ENCODE measurements at places on chromosomes 7 and 10.
A peak's percentile ranks its signal among the peaks of the same experiment; 100 is the strongest.

- no peak for DNase-seq
Measured at GRCh38 chr7:99699946-99700345, 20.1 kb upstream of the CYP3A5 start.

DNA sequence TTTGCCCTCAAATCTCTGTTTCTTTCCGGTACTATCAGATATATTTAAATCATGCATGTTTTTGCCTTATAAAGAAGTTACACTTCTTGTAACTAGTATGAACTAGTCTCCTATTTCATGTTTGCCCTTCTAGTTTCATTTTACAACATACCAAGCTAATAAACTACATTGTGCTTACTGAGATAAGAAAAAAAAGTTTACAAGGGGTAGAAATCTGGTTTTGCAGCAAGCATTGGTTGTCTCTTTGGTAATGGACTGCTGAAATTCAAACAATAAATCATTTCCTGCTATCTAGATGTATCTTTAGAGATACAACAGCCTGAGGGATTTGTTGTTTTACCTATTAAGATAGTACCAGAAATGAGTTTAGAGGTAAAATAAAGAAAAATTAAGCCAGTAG lies 18.8 kb downstream of the PTTG1IP2 start:
- no peak for DNase-seq

GRCh38 chr10:99296605-99297004 lies 32.6 kb upstream of the CNNM1 start:
- DNase-seq, result no peak

DNA sequence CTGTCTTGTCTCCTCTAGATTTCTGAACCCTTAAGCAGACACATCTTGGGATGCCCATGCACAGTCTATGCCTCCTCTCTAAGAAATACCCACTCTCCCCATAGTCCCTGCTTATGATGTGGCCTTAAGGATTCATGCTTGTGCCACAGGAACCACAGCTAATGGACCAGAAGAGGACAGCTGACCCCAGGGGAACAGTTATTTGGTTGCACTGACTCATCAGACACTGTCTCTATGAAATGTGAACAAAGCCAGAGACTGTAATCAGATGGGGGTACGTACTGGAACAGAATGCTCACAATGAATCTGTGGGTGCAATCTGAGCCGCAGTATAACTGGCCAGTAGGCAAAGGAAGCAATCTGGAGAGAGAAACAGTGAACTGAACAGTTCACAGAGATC lies 121.9 kb downstream of the USP6NL start:
- no peak for DNase-seq

DNA sequence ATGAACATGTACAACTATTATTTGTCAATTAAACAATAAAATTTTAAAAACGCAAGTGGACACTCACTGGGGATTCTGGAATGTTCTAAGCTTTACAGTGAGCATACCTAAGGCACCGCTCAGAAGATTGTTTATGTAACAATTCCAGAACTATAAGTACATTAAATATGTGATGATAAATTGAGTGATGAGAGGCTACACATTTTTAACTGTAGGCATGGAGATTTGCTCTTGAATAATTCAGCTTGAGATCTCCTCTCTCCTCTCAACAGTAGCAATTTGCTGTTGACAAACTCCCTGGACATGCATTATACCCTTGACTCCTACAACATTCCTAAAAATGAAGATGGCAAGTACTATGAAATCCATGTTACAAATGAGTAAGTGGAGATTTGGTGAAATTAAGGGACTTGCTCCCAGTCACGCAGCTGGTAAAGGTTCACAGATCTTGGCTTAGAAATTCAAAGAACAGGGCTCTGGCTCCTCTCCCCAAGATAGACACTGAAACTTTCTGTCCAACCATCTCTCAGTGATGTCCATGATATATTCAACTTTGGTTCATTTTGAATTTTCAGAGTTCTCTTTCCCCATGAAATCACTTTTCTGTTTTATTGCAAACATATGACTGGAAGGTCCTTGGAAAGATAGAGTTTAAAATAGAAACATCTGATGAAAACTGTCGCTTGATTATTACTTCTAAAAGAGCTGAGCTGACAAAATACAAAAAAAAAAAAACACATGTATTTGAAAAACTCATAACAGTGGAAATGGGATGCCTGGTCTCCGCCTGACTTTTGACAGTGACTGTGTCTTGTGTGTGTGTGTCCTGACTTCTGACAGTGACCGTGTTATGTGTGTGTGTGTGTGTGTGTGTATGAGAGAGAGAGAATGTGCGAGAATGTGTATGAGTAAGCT lies 488.3 kb downstream of the TNS3 start:
- DNase-seq, result no peak

- peak; percentile 83 for DNase-seq
Measured at GRCh38 chr10:133258818-133259601, 17.7 kb downstream of the ADAM8 start.

GRCh38 chr7:14761510-14762296 lies 140.8 kb downstream of the DGKB start:
- no peak for DNase-seq

DNA sequence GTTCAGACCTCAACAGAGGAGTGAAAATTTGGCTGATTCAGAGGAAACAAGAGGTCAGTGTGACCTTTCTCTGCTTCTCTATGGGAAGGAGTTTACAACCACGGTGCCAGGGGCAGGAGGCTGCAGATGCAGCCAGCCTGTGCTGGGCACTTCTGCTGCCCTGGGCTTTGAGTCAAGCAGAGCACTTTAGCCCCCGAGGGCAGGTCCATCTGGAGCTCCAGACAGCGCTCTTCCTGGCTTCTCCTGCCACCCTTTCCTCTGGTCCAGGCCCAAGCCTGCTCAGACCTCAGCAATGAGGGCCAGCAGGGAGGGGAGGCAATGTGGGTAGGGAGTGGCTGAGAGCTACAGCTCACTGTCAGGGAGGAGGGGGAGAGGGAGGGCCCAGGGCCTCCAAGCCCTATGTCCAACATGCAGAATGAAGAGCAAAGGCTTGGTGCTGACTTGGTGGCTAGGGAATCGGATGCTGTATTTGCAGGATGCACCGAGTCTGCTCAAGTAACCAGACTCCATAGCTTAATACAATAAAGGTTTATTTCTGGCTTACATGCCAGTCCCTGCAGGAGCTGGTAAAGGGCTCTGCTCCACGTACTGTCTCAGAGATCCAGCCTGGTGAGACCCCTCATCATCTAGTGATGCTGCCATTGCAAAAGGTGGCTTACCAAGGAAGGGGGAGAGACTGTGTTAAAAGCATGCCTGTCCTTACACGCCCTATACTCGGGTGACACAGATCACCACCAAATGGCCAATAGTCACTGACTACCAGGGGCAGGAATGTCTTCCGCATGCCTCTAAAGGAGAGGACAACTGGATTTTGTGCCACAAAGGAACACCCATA lies 481.6 kb downstream of the RPS24 start:
- DNase-seq, result no peak

DNA sequence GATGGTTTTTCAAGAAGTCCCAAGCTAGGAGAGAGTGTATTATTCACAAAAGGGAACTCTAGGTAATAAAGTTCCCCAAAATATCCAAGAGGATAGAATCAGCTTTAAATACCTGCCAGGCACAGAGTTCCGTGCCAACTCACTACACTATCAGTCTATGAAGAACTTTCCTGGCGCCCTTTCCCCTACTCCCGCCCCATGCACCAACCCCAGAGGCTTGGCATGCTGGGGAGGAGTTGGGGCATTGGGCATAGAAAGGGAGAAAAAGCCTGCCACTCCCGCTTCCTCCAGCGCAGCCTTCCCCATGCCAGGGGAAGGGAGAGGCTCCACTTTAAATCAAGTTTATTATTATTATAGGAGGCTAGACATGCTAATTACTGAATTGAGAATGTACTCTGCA lies 54.9 kb downstream of the ZNF800 start:
- DNase-seq, result no peak

- DNase-seq, result no peak
Measured at GRCh38 chr7:80347173-80347572, 164.7 kb downstream of the GNAT3 start.

DNA sequence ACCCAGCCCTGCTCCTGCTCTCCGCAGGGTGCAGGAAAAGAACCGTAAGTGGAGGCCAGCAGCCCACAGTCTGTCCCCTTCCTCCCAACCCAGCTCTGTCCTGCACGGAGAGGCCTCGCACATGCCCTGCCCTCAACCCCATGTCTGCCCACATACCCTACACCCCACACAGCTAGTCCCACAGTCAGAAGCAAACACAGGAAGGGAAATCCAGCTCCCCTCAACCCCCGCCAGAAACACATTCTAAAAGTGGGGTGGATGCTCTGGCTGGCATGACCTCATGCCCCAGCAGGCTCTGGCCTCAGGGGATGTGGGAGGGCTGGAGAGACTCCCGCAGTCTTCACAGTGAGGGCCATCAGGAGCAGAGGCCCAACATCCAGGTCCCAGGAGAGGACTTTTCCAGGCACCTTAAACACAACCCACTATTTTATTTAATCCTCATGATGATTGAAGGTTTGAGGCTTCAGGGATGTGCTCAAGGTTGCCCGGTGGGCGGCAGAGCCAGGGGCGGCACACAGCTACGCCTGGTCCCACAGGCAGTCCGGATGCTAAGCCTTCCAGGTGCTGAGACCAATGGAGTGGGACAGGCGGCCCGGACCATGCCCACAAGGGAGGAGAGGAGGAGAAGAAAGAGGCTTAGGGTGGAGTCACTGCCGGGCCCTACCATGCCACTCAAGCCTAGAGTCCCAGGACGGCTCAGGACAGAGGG lies 29.9 kb downstream of the CALML5 start:
- no peak for DNase-seq

- no peak for DNase-seq
Measured at GRCh38 chr7:3821488-3821887, 520.4 kb downstream of the SDK1 start.

- DNase-seq, result no peak
Measured at GRCh38 chr7:120207037-120207436, 65.9 kb upstream of the KCND2 start.

GRCh38 chr7:52143219-52143618 lies 826.6 kb upstream of the COBL start:
- no peak for DNase-seq

- no peak for DNase-seq
Measured at GRCh38 chr7:128167042-128167701, 73.9 kb upstream of the LEP start.

GRCh38 chr7:45869426-45869825 lies 3.5 kb downstream of the CCDC201 start:
- DNase-seq, result no peak

GRCh38 chr10:14608381-14609001 lies 166.2 kb downstream of the FAM107B start:
- no peak for DNase-seq

- DNase-seq, result no peak
Measured at GRCh38 chr7:4613846-4614548, 68.1 kb upstream of the FOXK1 start.

- DNase-seq, result no peak
Measured at GRCh38 chr7:128115821-128116723, 84.8 kb upstream of the LRRC4 start.

DNA sequence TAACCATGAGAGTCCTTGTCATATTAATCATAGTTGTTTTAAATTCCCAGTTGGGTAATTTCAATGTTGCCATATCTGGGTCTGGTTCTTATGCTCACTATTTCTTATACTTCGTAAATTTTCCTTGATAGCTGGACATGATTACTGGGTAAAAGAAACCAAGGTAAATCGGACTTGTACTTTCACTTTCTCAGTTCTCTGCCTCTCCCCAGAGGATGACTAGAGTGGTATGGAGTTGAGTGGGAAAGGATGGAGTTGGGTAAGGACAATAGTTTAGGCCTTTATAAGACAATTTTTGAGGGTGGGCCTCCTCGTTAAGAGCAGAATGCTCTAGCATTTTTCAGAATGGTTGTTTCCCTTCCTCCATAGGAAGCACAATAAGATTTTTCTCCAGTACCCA lies 106.1 kb downstream of the CRPPA start:
- no peak for DNase-seq

DNA sequence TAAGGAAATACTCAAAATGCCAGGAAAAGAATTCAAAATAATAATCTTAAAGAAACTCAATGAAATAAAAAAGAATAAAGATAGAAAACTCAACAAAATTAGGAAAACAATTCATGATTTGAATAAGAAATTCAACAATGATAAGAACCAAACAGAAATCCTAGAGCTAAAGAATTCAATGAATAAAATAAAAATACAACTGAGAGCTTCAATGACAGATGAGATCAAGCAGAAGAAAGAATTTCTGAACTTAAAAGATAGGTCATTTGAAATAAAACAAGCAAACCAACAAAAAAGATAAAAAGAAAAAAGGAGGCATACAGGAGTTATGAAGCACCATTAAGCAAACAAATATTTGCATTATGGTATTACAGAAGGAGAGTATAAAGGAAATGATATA lies 5.6 kb upstream of the AKR1B1 start:
- DNase-seq, result no peak

DNA sequence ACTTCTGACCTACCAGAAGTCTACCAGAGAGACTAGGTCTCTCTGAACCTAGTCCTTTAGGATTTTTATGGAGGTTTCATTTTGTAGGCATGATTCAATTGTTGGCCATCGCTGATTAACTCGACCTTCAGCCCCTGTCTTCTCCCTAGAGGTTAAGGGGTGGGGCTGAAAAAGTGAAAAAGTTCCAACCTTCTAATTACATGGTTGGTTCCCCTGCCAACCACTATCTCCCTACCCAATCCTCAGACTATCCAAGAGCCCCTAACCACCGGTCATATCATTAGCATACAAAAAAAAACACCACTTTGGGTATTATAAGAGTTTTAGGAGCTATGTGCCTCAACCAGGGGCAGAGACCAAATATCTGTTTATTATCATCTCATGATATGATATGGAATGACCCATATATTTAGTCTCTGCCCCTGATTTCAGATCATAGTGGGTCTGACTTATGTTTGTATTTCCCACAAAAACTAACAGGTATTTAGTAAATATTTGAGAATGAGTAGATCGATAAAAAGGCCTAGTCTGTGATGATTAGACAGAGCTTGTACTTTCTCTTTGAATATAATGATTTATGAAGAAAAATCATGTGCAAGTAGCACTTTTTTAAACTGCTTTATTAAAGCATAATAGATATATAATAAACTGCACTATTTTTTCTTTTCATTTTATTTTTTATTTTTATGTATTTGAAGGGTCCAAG lies 35.8 kb downstream of the DNAJC9 start:
- DNase-seq, result no peak

DNA sequence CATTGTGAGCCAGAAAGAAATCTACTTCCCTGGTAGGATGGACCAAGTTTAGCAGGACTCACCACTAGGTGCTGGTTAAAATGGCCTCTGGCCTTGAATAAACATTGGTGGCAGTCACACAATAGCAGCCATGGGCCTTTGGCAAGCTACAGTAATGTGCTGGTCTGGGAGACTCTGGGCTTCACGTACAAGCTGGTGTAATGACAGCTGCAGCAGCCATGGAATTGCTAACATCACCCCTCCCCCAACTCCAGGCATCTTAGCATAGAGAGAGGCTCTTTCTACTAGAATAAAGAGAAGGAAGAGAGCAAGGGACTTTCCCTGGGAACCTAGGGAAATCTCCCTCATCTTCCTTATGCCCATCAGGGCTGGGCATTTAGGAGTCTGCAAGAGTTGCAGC lies 205.1 kb upstream of the SEMA3A start:
- DNase-seq, result no peak

DNA sequence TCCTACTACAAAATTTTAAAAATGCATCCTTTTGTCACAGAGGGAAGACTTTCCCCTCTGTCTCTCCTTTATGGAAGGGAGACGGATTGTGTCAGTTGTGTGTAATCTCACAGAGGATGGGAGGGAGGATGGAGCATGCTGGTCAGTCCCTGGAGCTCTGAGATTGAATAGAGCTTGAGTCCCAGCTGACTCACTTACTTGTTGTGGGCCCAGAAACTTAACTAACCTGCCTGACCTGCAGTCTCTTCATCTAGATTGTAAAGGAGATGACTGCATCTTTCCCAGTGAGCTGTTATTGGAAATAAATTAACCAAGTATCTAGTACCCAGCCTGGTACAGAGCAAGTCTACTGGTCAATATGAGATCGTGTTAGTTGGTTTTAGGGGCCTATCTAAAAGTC lies 77.9 kb upstream of the ADO start:
- no peak for DNase-seq

Measured in activated CD4-positive, alpha-beta T cell treated with anti-CD3 and anti-CD28 coated beads, Interleukin-2, amount 50 U/mL, for 24 hours (primary cell).